ENCODE measurements at places on chromosomes 1 and 21. TPM values are rescaled to one million over a fixed set of nuclear protein-coding genes. Genes with fewer than 3 reads are reported as not detected.

DNA sequence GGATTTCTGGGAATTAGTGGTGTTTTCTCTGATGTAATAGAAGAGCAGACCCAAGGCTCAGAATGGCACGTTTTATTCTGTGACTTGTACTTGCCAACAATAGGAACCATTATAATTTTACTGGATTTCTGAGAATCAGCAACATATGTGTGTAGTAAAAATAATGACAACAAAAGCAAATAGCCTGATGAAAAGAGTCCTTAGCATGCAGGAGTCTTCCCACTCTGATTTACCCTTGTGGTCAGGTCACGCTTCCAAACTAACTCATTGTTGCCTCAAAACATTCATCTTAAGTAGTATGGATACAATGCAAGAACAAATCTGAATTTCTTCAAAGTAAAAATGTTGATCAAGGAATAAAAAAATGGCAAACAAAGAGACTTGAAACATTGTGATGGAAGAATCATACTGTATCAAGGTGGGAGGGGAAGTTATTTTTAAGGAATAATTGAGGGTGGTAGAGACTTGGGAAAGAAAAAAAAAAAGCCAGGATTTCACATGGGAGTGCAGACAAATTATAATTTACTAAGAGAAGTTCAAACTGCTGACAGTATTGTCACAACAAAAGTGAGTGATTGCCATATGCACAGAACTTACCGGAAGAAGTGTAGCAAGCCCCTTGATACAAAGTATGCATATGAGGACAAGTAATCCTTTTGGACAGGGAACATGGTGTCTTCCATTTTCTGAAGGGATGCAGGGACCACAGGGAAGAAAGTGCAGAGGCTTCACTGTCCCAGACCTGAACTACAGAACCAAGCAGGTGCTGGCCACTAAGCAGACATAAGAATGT, 31.2 kb upstream of the RGL1 start:
- DNase-seq = no peak
- no peak overlapping the region for H3K4me3 ChIP-seq
- no peaks in the 10 kb centered on the region for H3K4me1 ChIP-seq
- H3K36me3 ChIP-seq = no peaks in the 10 kb centered on the region
- H3K27me3 ChIP-seq = no peaks in the 10 kb centered on the region
- no peak overlapping the region for H3K27ac ChIP-seq

- peak; percentile 52 for DNase-seq
- H3K4me1 ChIP-seq = no peaks in the 10 kb centered on the region
- H3K27ac ChIP-seq = no peak overlapping the region
These were observed 43.7 kb upstream of the IVNS1ABP start for GRCh38 chr1:185360714-185361113.

DNA sequence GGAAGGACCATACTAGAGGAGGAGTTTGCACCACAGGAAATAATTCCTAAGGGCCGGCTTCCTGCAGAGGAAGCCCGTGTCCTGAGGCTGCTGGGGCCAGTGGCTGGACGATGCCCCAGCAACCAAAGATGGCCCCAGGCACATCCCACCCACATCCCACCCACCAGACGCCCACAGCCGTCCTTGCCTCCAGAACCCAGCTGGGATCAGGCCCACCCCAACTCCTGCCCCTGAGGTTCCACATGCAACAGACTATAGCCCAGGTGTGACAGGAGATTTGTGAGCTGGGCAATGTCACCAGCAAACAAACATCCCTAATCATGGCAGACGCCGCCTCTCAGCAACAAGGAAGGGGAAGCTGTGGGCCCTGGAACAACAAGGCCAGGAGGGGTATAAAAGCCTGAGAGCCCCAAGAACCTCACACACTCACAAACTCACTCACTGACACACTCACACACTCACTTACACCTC, at the start of gene KRTAP10-9:
TSS of gene KRTAP10-9 (plus strand) at position 421 of the 471 bp plus-strand sequence. CDS start 79 bp downstream, outside the sequence.
- no peaks in the 10 kb centered on the region for H3K4me1 ChIP-seq
- no peaks in the 10 kb centered on the region for H3K36me3 ChIP-seq
- no peaks in the 10 kb centered on the region for H3K27me3 ChIP-seq
- no peak within 1 kb of the TSS for H3K27ac ChIP-seq

DNA sequence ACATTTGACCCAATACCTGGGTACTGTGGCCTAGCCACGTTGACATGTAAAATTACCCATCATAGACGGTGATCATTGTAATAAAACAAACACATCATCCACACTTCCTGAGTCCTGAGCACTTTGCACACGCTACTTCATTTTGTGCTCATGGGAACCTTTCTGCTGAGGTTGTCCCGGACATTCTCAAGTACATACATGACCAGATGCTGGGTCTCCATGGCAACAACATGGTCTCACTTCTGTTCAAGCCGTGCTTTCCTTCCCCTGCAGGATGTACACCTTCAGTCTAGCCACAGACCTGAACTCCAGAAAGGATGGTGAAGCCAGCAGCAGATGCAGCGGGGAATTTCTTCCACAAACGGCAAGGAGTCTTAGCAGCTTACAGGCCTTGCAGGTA, 22.7 kb downstream of the UBASH3A start:
- no peak overlapping the region for H3K27ac ChIP-seq
- no peak for DNase-seq
- no peaks in the 10 kb centered on the region for H3K36me3 ChIP-seq
- H3K27me3 ChIP-seq = peaks cover 11% of the 10 kb centered on the region
- H3K4me1 ChIP-seq = no peaks in the 10 kb centered on the region
- no peak overlapping the region for H3K4me3 ChIP-seq

DNA sequence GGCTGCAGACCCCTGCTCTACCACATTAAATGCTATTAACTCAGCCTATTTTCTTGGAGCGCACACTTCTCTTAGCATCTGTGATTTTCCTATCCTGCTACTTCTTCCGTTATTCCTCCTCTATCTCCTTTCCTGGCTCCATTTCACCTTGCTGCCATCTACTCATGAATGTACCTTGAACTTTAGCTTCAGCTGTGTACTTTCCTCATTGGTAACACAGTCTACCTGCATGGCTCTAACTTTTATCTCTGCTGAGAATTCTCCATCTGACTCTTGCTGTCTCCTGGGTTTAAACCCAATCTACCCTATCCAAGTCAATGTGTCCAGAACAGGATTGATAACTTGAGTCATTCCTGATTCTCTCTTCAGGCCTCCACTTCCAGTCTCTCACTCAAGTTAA, 67.6 kb upstream of the MCOLN3 start:
- no peak for DNase-seq
- no peak overlapping the region for H3K4me3 ChIP-seq
- H3K27me3 ChIP-seq = no peaks in the 10 kb centered on the region
- H3K36me3 ChIP-seq = no peaks in the 10 kb centered on the region
- no peak overlapping the region for H3K27ac ChIP-seq

GRCh38 chr1:167669209-167670124, 39.4 kb downstream of the RCSD1 start:
- no peak for DNase-seq
- H3K4me3 ChIP-seq = no peak overlapping the region
- no peaks in the 10 kb centered on the region for H3K27me3 ChIP-seq
- peaks cover 4% of the 10 kb centered on the region for H3K4me1 ChIP-seq
- H3K36me3 ChIP-seq = no peaks in the 10 kb centered on the region

DNA sequence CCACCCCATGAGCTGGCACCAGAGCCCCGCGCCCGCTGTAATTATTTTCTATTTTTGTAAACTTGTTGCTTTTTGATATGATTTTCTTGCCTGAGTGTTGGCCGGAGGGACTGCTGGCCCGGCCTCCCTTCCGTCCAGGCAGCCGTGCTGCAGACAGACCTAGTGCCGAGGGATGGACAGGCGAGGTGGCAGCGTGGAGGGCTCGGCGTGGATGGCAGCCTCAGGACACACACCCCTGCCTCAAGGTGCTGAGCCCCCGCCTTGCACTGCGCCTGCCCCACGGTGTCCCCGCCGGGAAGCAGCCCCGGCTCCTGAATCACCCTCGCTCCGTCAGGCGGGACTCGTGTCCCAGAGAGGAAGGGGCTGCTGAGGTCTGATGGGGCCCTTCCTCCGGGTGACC, 19.1 kb downstream of the RNF223 start:
- peaks cover 7% of the 10 kb centered on the region for H3K36me3 ChIP-seq
- H3K27me3 ChIP-seq = no peaks in the 10 kb centered on the region
- no peak overlapping the region for H3K4me3 ChIP-seq

- H3K4me3 ChIP-seq = no peak overlapping the region
- no peaks in the 10 kb centered on the region for H3K36me3 ChIP-seq
- peaks cover 47% of the 10 kb centered on the region for H3K27me3 ChIP-seq
- H3K27ac ChIP-seq = no peak overlapping the region
- peaks cover 8% of the 10 kb centered on the region for H3K4me1 ChIP-seq
- DNase-seq = peak; percentile 53
These were observed 2.5 kb upstream of the TFAP2E start for GRCh38 chr1:35570589-35571137.

DNA sequence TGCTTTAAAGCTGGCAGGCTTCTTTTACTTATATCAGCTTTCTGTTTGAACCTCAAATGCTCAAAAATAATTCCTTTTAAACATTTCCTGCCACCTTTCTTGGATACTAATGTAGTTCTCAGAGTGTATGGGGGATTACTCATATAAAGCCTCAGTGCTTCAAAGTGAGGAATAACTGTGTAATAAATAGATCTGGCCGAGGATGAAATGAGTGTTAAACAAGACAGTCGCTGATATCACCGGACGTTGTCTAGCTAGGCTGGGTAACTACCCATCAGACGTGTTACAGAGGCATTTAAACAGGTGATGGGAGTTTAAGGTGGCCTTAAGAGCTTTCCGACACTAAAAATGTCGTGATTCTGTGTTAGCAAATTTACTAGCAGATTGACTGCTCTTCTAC, 53.1 kb downstream of the VANGL2 start:
- no peak for DNase-seq
- H3K27ac ChIP-seq = no peak overlapping the region
- H3K4me3 ChIP-seq = no peak overlapping the region
- H3K27me3 ChIP-seq = no peaks in the 10 kb centered on the region

GRCh38 chr1:53641481-53642214, 97.3 kb downstream of the GLIS1 start:
- H3K4me3 ChIP-seq = no peak overlapping the region
- H3K27ac ChIP-seq = no peak overlapping the region
- no peaks in the 10 kb centered on the region for H3K36me3 ChIP-seq
- peaks cover 11% of the 10 kb centered on the region for H3K4me1 ChIP-seq
- DNase-seq = no peak

DNA sequence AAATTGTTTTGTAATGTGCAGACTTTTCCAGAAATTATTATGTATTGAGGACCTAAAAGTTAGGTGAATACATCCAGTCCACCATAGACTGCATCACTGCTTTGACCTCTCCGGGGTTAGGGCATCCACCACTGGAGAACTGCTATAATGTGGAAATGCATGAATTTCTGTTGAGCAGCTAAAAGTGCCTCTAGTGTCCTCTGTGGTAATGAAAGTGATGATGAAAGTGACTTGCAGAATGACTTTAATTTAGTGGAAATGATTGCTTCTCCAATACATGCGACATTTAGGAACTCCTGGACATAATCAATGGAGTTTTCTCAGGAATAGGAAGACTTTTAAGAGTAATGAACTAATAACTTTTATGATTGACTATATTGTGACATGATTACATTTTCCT, 170.8 kb downstream of the LBR start:
- H3K27ac ChIP-seq = no peak overlapping the region
- DNase-seq = no peak
- H3K4me3 ChIP-seq = no peak overlapping the region
- H3K4me1 ChIP-seq = peaks cover 9% of the 10 kb centered on the region
- no peaks in the 10 kb centered on the region for H3K27me3 ChIP-seq

GRCh38 chr1:169928438-169929209, 34.9 kb upstream of the SCYL3 start:
- H3K27me3 ChIP-seq = no peaks in the 10 kb centered on the region
- no peaks in the 10 kb centered on the region for H3K36me3 ChIP-seq
- H3K4me3 ChIP-seq = no peak overlapping the region
- no peak overlapping the region for H3K27ac ChIP-seq
- DNase-seq = peak; percentile 47
- no peaks in the 10 kb centered on the region for H3K4me1 ChIP-seq

DNA sequence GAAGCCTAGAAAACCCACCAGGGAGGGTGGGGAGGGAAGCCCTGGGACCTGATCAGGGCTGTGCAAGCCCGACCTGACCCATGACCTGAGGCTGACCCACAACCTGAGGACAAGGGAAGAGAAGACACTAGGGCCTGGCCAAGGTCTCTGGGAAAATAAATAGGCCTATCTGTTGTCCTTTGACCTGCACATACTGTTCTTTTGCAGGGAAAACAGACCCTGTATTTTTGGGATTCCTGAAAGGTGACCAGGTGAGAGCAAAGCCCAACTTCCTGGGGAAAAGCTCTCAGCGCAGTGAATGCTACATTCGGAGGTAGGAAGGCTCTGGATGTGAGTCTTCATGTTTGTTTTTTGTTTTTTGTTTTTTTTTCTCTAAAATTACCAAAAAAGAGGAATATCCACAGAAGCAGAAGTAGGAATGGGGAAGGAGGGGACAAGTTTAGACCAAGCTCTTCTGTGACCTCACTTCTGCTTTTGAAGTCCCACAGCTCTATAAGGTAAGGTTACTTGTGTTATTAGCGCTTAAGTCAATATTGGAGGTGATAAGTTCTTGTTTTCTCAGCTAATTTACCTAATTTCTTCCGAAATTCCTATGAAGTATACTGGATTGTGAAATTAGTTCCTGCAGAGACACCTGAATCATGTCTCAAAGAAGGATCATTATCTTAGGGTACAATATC, 26.2 kb upstream of the LYST start:
- H3K4me1 ChIP-seq = no peaks in the 10 kb centered on the region
- DNase-seq = no peak
- H3K36me3 ChIP-seq = no peaks in the 10 kb centered on the region
- no peak overlapping the region for H3K4me3 ChIP-seq
- no peak overlapping the region for H3K27ac ChIP-seq

DNA sequence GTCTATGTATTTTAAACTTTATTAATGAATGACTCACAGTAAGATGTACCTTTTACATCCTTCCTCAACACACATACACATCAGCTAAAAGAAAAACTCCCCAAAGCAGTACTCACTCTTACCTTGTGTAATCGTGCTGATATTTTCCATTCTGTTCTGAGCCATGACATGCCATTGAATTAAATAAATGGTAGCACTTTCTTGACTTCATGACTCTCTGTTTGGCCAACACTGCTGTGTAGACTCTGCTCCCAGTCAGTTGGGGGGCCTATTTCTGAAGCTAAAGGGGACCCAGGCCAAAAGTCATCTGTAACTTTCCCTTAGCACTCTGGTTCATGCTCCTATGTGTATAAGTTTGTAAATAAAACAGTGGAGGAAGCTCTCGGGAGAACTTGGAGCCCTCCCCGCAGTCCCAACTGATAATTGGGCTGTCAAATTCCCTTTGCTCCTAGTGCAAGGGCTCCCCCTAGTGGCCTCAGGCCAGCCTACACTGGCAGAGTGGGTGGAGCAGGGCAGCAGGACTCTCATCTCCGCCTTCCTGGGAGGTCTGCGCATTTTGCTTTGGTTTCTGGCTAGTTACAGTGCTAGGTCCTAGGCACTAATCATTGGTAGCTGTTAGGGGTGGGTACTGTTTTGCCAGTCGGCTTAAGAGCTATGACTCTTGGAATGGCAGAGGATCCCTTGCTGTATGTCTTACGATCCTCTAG, 1.7 kb upstream of the FYB2 start:
- DNase-seq = peak; percentile 38
- no peaks in the 10 kb centered on the region for H3K27me3 ChIP-seq
- H3K36me3 ChIP-seq = no peaks in the 10 kb centered on the region
- no peak overlapping the region for H3K4me3 ChIP-seq

SYCP1 gene
- not detected for total RNA-seq

IRF6 gene
- total RNA-seq = 21.2 TPM

DNAJC6 gene
- 8.9 TPM for total RNA-seq

KRTCAP2 gene
- 161 TPM for total RNA-seq

AKR7A3 gene
- 0.20 TPM for total RNA-seq
